Activated naive CD8-positive, alpha-beta T cell treated with anti-CD3 and anti-CD28 coated beads for 36 hours (primary cell): ENCODE measurements at places on chromosomes 4 and X. TPM values are rescaled to one million over a fixed set of nuclear protein-coding genes. Genes with fewer than 3 reads are reported as not detected.

The PAQR3 gene
- total RNA-seq = 9.8 TPM

- no peak for DNase-seq
- no peaks in the 10 kb centered on the region for H3K36me3 ChIP-seq
- H3K27me3 ChIP-seq = no peaks in the 10 kb centered on the region
- H3K4me1 ChIP-seq = peaks cover 8% of the 10 kb centered on the region
- H3K27ac ChIP-seq = no peak overlapping the region
These were observed 210.4 kb upstream of the AFF2 start for GRCh38 chrX:148290041-148290440.

- no peak overlapping the region for H3K27ac ChIP-seq
- no peaks in the 10 kb centered on the region for H3K36me3 ChIP-seq
- H3K4me1 ChIP-seq = no peaks in the 10 kb centered on the region
- peaks cover 5% of the 10 kb centered on the region for H3K27me3 ChIP-seq
These were observed 122.2 kb downstream of the ZNF518B start for GRCh38 chr4:10335050-10335449.

DNA sequence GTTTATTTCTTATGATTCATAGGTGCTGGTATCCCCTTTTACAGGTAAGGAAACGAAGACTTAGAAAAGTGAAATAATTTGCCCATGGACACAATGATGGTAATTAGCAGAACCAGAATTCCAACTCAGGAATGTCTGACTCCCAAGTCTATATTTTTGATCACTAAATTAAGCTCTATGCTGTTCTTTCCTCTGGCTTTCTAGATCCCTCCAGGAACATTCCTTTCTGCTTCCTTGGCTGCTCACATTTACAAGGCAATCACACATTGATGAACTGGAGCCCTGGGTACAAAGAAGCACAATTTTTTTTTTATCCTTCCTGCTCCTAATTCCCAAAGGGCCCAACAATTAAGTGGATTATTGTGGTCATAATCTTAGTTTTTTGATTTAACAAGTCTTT, 7.0 kb upstream of the CDKN2AIP start:
- H3K4me3 ChIP-seq = no peak overlapping the region
- H3K27ac ChIP-seq = no peak overlapping the region

GRCh38 chr4:8728536-8729407, 136.2 kb downstream of the CPZ start:
- H3K27me3 ChIP-seq = peaks cover 8% of the 10 kb centered on the region
- H3K4me1 ChIP-seq = no peaks in the 10 kb centered on the region
- H3K27ac ChIP-seq = no peak overlapping the region
- no peak overlapping the region for H3K4me3 ChIP-seq
- H3K36me3 ChIP-seq = no peaks in the 10 kb centered on the region

DNA sequence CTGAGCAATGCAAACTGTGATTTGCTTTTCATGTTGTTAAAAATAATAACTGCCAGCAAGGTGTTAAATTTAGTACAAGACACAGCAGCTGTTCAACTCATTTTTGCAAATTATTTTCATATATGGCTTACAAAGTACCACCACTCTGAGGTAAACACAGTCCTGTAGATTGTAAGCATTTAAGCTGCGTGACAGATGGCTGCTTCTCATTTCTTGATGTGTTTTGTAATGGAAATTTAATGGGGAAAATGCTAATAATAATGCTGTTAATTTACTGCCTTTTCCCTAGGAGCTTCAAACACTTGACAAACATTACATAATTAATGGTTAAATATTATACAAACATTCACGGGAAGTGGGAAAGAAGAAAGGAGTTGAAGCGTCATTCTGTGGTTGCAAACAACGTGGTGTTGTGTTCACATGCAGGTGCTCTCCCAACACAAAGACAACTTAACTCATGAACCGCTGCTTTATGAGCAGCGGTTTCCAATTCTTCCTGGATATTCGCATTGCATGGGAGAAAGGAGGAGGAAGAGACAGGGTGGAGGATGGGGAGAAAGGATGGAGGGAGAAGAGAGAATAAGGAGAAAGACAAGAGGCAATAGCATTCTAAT, 236.8 kb upstream of the VCX start:
- H3K4me1 ChIP-seq = no peaks in the 10 kb centered on the region
- H3K36me3 ChIP-seq = no peaks in the 10 kb centered on the region
- DNase-seq = no peak
- H3K4me3 ChIP-seq = no peak overlapping the region
- H3K27me3 ChIP-seq = no peaks in the 10 kb centered on the region
- H3K27ac ChIP-seq = no peak overlapping the region

The CSAG3 gene
- not detected for total RNA-seq

GRCh38 chr4:182429896-182430295, 186.7 kb downstream of the TENM3 start:
- DNase-seq = no peak
- no peak overlapping the region for H3K4me3 ChIP-seq
- no peak overlapping the region for H3K27ac ChIP-seq
- peaks cover 13% of the 10 kb centered on the region for H3K27me3 ChIP-seq
- H3K4me1 ChIP-seq = no peaks in the 10 kb centered on the region
- no peaks in the 10 kb centered on the region for H3K36me3 ChIP-seq

- no peaks in the 10 kb centered on the region for H3K27me3 ChIP-seq
- H3K4me3 ChIP-seq = no peak overlapping the region
- H3K36me3 ChIP-seq = no peaks in the 10 kb centered on the region
- no peak for DNase-seq
- H3K27ac ChIP-seq = no peak overlapping the region
These were observed 392.2 kb downstream of the OPHN1 start for GRCh38 chrX:68041110-68041509.

The STATH gene
- total RNA-seq = not detected

DNA sequence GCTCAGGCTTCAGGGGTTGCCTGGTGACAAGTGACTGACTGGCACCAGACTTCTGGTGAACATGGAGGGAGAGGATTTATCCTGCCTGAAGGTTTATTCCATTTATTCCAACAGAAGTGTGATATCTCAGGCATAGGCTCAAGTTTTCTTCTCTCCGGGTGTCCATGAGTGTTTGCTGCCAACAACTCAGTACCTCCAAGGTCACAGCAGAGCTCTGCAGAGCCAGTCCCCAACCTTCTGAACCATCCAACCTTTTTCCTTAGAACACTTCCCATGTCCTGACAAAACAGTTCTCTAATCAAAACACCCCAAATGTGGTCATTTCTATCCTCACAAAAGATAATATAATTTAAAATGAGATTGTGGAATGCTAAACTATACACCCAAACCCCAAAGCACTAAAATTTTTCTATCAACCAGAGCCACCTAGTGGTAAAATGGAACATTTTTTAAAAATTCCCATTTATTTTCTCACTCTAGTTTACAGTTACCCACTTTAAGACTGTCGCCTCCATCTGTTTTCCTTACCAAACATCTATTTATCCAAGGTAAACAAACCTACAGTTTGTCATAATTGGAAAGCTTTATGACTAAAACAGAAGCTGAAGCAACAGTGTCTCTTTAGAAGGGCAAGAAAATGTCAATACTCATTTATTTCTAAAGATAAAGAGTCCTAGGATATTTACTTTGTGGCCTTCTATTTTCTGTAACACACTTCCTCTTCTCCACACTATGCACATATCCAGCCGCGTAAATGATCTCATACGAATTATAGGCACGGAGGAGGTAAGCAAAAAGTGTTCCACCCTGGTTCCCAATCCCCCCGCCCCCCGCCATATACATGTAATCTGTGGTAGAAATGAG, 39.5 kb downstream of the TMEM154 start:
- no peak overlapping the region for H3K27ac ChIP-seq
- H3K27me3 ChIP-seq = no peaks in the 10 kb centered on the region
- H3K4me3 ChIP-seq = no peak overlapping the region
- H3K36me3 ChIP-seq = peaks cover 8% of the 10 kb centered on the region
- DNase-seq = no peak
